ENCODE measurements at places on chromosomes 4 and X. TPM values are rescaled to one million over a fixed set of nuclear protein-coding genes. Genes with fewer than 3 reads are reported as not detected.

The NLGN4X gene
- 0.24 TPM for total RNA-seq

The GAGE12F gene
- total RNA-seq, result not detected

The PNMA3 gene
- total RNA-seq, result 0.12 TPM

The S100G gene
- total RNA-seq, result not detected

The INTU gene
- 13.1 TPM for total RNA-seq

The SYAP1 gene
- 36.3 TPM for total RNA-seq

The AFM gene
- total RNA-seq, result not detected

The HS3ST1 gene
- 0.16 TPM for total RNA-seq

The FGA gene
- total RNA-seq, result not detected

The SOWAHD gene
- 0.49 TPM for total RNA-seq

The PABPC5 gene
- total RNA-seq, result 4.1 TPM

The NKX3-2 gene
- total RNA-seq, result under 0.01 TPM

The CSAG3 gene
- total RNA-seq, result not detected

The ARHGEF6 gene
- total RNA-seq, result 34.6 TPM

The SMIM31 gene
- not detected for total RNA-seq

The TMPRSS11F gene
- not detected for total RNA-seq

The KLB gene
- not detected for total RNA-seq

The NEK1 gene
- total RNA-seq, result 9.0 TPM

The GLOD5 gene
- total RNA-seq, result not detected

The F8 gene
- total RNA-seq, result 6.7 TPM

The RNF212 gene
- total RNA-seq, result 3.4 TPM

The CXCL9 gene
- not detected for total RNA-seq

The FREM3 gene
- not detected for total RNA-seq

The CLDN22 gene
- under 0.01 TPM for total RNA-seq

The TCEAL2 gene
- 0.73 TPM for total RNA-seq

The NAP1L3 gene
- 11.8 TPM for total RNA-seq

The REELD1 gene
- total RNA-seq, result not detected

The SPANXD gene
- not detected for total RNA-seq

The HPGD gene
- total RNA-seq, result 22.2 TPM

The P2RY10 gene
- total RNA-seq, result not detected

The FRG2 gene
- total RNA-seq, result not detected

The PNMA5 gene
- total RNA-seq, result not detected

The STATH gene
- not detected for total RNA-seq

The HCFC1 gene
- 32.9 TPM for total RNA-seq

The EGF gene
- 3.0 TPM for total RNA-seq

The GYPE gene
- 0.85 TPM for total RNA-seq

The MAGEB2 gene
- total RNA-seq, result not detected

The HSD17B10 gene
- total RNA-seq, result 32.4 TPM

The DRD5 gene
- not detected for total RNA-seq

The NUDT6 gene
- total RNA-seq, result 4.1 TPM

The TXK gene
- 0.32 TPM for total RNA-seq

The USP17L29 gene
- not detected for total RNA-seq

The PPP1R2C gene
- not detected for total RNA-seq

The FOXP3 gene
- total RNA-seq, result not detected

The MID1IP1 gene
- total RNA-seq, result 83.7 TPM

The TMEM184C gene
- 50.5 TPM for total RNA-seq

The PNMA6F gene
- total RNA-seq, result not detected

The ASB12 gene
- not detected for total RNA-seq

Data from hair follicle dermal papilla cell (primary cell).